ENCODE measurements at places on chromosomes 5 and 9. TPM values are rescaled to one million over a fixed set of nuclear protein-coding genes. Genes with fewer than 3 reads are reported as not detected.

- no peak overlapping the region for H3K4me3 ChIP-seq
- H3K36me3 ChIP-seq: no peaks in the 10 kb centered on the region
- no peaks in the 10 kb centered on the region for H3K4me1 ChIP-seq
- no peak for DNase-seq
- no peak overlapping the region for H3K27ac ChIP-seq
Measured at GRCh38 chr5:10034001-10034400, 215.7 kb downstream of the ATPSCKMT start.

- DNase-seq: no peak
- no peaks in the 10 kb centered on the region for H3K4me1 ChIP-seq
- no peaks in the 10 kb centered on the region for H3K36me3 ChIP-seq
- H3K27me3 ChIP-seq: no peaks in the 10 kb centered on the region
- H3K4me3 ChIP-seq: no peak overlapping the region
- H3K27ac ChIP-seq: no peak overlapping the region
Measured at GRCh38 chr9:106621313-106622163, 241.4 kb upstream of the ZNF462 start.

DNA sequence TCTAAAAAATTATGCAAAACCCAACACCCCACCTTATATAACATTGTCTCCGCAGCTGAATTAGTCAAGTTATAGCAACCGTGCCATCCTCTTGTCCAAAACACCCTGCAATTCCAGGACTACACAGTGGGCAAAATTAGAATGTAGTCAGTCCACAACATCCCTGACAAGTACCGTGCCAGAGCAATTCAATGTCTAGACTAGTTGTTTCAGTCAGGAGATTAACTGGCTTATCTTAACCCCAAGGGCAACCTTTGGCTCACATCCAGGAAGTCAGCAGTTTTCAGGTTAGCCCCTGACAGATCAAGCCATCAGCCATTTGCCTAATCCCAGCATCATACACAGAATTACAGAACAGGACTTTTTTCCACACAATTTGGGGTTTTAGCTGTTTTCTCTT, 240.8 kb upstream of the TMEM161B start:
- H3K27me3 ChIP-seq: no peaks in the 10 kb centered on the region
- no peak overlapping the region for H3K4me3 ChIP-seq
- H3K27ac ChIP-seq: no peak overlapping the region
- DNase-seq: no peak
- H3K4me1 ChIP-seq: no peaks in the 10 kb centered on the region

- no peaks in the 10 kb centered on the region for H3K27me3 ChIP-seq
- no peak overlapping the region for H3K4me3 ChIP-seq
- DNase-seq: no peak
- H3K27ac ChIP-seq: no peak overlapping the region
- no peaks in the 10 kb centered on the region for H3K36me3 ChIP-seq
- H3K4me1 ChIP-seq: no peaks in the 10 kb centered on the region
Measured at GRCh38 chr5:128228521-128228920, 145.0 kb downstream of the SLC12A2 start.

GRCh38 chr9:121239071-121239470, 28.9 kb upstream of the GSN start:
- no peak for DNase-seq
- H3K27me3 ChIP-seq: no peaks in the 10 kb centered on the region
- H3K4me3 ChIP-seq: no peak overlapping the region
- H3K27ac ChIP-seq: no peak overlapping the region
- no peaks in the 10 kb centered on the region for H3K4me1 ChIP-seq

- DNase-seq: no peak
- H3K27me3 ChIP-seq: no peaks in the 10 kb centered on the region
- no peaks in the 10 kb centered on the region for H3K4me1 ChIP-seq
Measured at GRCh38 chr5:10667431-10668057, 93.5 kb downstream of the DAP start.

- H3K27me3 ChIP-seq: no peaks in the 10 kb centered on the region
- H3K4me1 ChIP-seq: no peaks in the 10 kb centered on the region
- H3K36me3 ChIP-seq: no peaks in the 10 kb centered on the region
- H3K27ac ChIP-seq: no peak overlapping the region
- H3K4me3 ChIP-seq: no peak overlapping the region
- DNase-seq: no peak
Measured at GRCh38 chr5:96220610-96221390, 212.2 kb downstream of the PCSK1 start.

GRCh38 chr5:28344836-28345433, 1306.5 kb upstream of the CDH9 start:
- no peaks in the 10 kb centered on the region for H3K27me3 ChIP-seq
- no peak overlapping the region for H3K4me3 ChIP-seq
- no peak overlapping the region for H3K27ac ChIP-seq
- peak; percentile 86 for DNase-seq

Gene CENPP
- 11.0 TPM for total RNA-seq

Gene HTR4
- total RNA-seq: not detected

Gene SPINK13
- not detected for total RNA-seq

Gene SLC4A9
- not detected for total RNA-seq

Gene FOXD4
- 0.93 TPM for total RNA-seq

Gene ZFP2
- total RNA-seq: not detected

Gene PAX5
- 88.9 TPM for total RNA-seq

Gene SERF1A
- total RNA-seq: 3.5 TPM

Gene C5orf47
- total RNA-seq: not detected

All from Karpas-422 (cell line).